Hematopoietic multipotent progenitor cell (in vitro differentiated cells): ENCODE measurements at places on chromosomes 2 and 18.

- DNase-seq: no peak
Observed at GRCh38 chr2:215422676-215423075, 13.2 kb downstream of the FN1 start.

GRCh38 chr2:12062053-12062395 lies 315.6 kb downstream of the LPIN1 start:
- DNase-seq: no peak

GRCh38 chr2:192098814-192099491 lies 95.8 kb downstream of the TMEFF2 start:
- DNase-seq: no peak

DNA sequence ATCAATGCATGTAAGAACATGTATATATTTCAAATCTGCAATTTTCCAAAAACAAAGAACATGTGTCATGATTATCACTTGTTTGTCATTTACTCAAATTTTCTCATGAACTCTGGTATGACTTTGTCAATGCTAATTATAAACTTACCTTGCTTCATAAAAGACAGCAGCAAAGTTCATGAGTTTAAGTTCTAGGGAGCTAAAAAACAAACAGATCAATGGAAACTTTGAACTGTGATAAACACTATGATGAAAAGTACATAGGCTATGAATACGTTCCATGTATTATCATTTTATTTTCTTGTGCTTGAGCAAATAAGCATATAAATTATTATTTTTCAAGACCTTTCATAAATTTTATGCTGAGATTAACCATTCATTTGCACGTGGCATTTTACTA lies 940.8 kb downstream of the MBD2 start:
- no peak for DNase-seq

DNA sequence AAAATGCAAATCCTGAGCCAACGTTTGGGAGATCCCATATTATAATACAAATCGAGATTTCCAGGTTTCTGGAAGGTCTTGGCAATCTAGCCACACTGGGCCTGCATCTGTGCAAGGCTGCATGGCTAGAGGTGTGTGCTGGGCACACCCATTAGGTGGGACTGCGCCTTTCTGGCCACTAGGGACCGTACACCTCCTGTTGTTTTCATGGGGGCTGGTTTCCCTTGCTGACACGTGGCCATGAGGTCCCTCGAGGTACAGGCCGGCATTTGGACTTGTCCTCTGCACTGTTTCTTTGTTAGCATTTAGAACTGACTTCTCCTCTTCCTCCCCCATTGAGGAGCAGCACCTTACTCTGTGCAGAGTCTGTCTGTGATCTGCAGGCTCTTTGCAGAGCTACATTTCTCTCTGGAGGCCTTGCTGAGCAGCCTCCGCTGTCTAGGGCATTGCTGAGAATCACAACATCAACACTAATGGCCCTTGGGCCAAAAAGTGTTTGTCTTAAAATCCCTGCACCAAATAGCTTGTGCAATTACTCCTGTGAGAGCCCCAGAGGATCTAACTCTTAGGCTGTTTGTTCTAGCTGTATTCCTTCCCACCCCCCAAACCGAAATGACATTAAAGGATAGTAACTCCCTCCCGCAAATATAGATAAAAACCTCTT lies 131.2 kb downstream of the NEDD4L start:
- DNase-seq: no peak
